T-cell (primary cell): ENCODE measurements at places on chromosomes 16 and 17.

DNA sequence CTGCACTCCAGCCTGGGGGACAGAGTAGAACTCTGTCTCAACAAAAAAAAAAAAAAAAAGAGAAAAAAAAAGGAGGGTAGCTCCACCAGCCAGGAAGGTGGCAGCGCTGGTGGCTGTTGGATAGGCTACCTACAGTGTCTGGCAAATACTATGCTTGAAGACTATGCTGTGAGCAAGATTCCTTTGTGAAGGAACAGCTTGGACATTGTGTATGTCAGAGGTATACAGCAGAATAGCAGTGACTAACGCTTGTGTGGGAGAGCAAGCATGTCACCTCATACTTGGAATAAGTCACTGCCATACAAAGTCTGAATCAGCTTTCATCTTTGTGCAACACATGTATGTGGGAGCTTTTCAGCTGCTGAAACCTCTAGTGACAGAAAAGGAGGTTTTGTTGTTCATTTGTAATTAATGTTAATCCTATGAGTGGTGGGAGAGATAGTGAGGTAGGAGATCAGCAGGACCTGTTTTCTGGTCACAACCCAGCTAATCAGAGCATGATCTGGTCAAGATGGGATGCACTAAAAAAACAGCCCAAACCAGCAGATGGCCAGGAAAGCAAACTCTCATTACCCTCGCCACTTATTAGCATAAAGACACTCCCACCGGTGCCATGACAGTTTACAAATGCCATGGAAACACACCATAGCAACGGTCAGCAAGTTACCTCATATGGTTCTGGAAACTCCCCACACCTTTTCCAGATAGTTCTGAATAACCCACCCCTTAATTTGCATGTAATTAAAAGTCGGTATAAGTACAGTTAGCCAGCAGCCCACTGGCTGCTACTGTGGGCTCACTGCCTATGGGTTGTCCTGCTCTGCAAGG is 6.8 kb upstream of the ITGAD start:
- H3K36me3 ChIP-seq, result no peaks in the 10 kb centered on the region
- DNase-seq, result no peak
- H3K4me1 ChIP-seq, result no peaks in the 10 kb centered on the region
- H3K27ac ChIP-seq, result no peak overlapping the region

- no peaks in the 10 kb centered on the region for H3K4me1 ChIP-seq
- no peak for DNase-seq
- H3K27me3 ChIP-seq, result peaks cover 2% of the 10 kb centered on the region
- H3K27ac ChIP-seq, result no peak overlapping the region
Measured at GRCh38 chr17:57755480-57756070, 10.5 kb upstream of the CCDC182 start.

- H3K27ac ChIP-seq, result no peak overlapping the region
- DNase-seq, result no peak
- no peaks in the 10 kb centered on the region for H3K27me3 ChIP-seq
- no peak overlapping the region for H3K4me3 ChIP-seq
Measured at GRCh38 chr17:19753051-19753509, 5.0 kb upstream of the ALDH3A1 start.

DNA sequence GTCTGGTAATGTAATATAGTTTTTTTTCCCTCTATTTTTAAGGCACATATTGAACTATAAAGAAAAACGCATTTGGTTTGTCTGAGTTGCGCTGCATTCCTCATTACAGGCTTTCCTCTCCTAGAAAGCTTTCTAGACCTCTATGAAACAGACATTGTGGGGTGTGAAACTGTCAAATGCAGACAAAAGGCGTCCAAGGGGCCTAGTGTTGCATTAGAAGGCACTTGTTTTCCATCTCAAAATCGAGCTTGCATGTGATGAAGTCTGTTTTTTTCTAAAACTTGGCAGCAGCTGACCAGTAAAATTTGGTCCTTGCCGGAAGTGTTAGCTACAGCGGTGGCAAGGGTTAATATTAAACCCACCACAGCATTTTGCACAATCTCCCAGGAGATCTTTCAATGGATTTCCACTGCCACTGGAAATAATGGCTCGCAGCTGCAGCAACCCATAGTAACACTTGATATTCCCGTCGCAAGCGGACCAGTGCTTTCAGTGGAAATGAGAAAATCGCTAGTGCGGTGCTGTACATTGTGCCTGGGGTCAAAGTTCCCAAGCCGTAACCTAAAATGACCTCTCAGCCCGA is 602.6 kb downstream of the KCNJ2 start:
- no peak overlapping the region for H3K4me3 ChIP-seq
- H3K27ac ChIP-seq, result no peak overlapping the region
- DNase-seq, result no peak
- H3K27me3 ChIP-seq, result no peaks in the 10 kb centered on the region

DNA sequence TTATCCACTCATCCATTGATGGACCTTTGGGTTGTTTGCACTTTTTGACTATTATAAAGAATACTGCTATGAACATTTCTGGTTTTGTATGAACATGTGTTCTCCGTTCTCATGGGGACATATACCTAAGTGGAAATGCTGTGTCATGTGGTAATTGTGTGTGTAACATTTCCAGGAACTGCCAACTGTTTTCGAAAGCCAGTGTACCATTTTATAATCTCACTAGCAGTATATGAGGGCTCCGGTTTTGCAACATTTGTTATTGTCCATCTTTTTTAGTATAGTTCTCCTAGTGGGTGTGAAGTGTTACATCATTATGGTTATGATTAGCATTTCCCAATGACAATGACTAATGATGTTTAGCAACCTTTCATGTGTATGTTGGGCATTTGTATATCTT is 5.1 kb upstream of the TRIM25 start:
- H3K4me1 ChIP-seq, result peaks cover 12% of the 10 kb centered on the region
- H3K4me3 ChIP-seq, result no peak overlapping the region
- H3K27me3 ChIP-seq, result no peaks in the 10 kb centered on the region
- no peak for DNase-seq

DNA sequence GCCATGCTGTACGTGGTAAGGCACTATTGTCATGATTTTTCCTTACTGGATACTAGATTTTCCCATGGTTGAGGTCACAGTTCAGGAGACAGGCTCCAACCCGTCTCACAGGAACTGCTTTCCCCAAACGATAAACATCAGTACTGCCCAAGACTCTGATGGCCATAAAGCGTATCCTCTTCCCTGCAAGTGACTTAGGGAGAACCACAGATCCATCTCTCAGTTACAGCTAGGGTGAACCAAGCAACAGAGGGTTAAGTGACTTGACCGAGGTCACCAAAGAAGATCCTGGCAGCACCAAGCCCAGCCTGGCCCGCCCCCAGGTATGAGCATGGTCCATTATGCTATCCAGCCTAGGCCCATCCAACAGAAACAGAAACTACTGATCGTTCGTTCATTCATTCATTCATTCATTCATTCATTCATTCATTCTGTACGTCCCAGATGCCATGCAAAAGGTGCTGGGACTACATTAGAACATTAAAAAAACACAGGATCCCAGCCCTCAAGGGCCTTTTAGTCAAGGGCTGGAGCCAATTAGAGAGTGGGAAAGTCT is 31.0 kb downstream of the MYH11 start:
- H3K4me1 ChIP-seq, result no peaks in the 10 kb centered on the region
- H3K4me3 ChIP-seq, result no peak overlapping the region
- no peaks in the 10 kb centered on the region for H3K36me3 ChIP-seq
- H3K27me3 ChIP-seq, result no peaks in the 10 kb centered on the region
- H3K27ac ChIP-seq, result no peak overlapping the region

DNA sequence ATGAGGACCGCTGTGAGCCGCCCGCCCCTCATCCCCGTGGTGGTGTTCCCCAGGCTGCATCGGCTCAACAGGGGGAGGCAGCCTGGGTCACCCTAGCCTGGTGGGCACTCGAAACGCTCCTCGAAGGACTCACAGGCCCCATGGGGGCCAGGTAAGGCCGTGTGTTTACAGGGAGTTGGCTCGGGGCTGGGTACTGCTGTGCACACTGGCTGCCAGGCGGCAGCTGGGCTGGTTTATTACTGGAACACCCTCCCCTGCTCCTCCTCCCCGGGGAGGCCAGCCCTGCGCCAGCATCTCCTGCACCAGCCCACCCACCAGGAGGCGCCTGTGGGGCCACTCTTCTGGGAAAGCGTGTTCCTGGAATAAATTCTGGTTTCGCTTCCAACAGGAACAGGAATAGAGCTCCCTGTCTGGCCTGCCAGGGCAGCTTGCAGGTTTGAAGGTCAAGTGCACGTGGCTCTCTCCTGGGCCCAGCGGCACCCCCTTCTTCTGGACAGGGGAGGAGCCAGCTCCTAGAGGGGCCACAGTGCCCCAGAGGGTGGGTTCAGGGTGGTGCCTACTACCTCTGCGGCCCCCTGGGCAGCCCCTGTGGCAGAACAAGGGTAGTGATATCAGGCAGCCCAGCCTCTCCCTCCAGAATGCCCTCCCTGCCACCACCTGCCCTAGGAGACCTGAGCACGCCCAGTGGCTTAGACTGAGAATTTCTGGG is 11.3 kb downstream of the MCRIP1 start:
- peaks cover 2% of the 10 kb centered on the region for H3K27me3 ChIP-seq
- H3K4me3 ChIP-seq, result no peak overlapping the region
- no peak for DNase-seq
- peaks cover 19% of the 10 kb centered on the region for H3K36me3 ChIP-seq
- H3K4me1 ChIP-seq, result no peaks in the 10 kb centered on the region

DNA sequence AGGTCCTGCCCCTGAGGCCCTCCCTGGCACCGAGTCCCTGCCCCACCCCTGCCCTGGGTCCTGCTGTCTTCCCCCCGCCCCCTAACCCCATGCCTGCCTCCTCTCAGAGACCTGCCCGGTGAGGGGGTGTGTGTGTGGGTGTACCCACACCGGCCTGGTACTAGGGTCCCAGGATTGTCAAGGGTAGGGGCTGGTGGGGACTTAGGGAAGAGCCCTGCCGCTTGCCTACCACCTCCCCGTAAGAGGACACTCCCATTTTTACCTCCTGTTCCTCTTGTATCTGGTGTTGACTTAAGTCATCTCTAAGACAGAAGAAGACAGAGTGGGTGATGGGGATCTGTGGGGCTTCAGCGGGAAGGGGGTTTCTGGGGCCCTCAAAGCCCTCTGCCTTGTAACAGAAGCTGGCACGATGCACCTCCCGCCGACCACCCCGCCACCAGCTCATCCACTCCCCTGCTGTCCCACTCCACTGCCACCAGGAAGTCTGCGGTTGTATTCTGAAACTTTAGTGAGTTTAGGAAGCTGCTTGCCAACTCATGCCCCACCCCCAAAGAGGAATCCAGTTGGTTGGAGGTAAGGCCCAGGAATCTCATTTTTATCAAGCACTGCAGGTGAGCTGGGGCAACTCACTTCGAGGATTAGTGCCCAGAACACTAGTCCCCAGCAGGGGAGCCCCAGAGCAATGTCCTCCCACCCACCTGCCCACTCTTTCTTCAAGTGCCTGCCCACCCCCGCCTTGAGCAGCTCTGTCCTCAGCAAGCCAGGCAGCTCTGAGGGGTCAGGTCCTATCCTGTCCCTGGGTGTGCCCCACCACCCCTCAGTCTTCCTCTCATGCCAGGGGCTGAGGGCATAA is 5.6 kb downstream of the SPATA32 start:
- no peak overlapping the region for H3K27ac ChIP-seq
- H3K4me3 ChIP-seq, result no peak overlapping the region
- H3K27me3 ChIP-seq, result no peaks in the 10 kb centered on the region
- peaks cover 7% of the 10 kb centered on the region for H3K36me3 ChIP-seq
- no peak for DNase-seq

GRCh38 chr17:17545984-17546383 is 45.5 kb downstream of the PEMT start:
- no peak for DNase-seq
- H3K36me3 ChIP-seq, result no peaks in the 10 kb centered on the region
- no peaks in the 10 kb centered on the region for H3K27me3 ChIP-seq
- H3K4me1 ChIP-seq, result no peaks in the 10 kb centered on the region

GRCh38 chr16:75798714-75799113 is 72.4 kb upstream of the CPHXL start:
- H3K27ac ChIP-seq, result no peak overlapping the region
- no peak overlapping the region for H3K4me3 ChIP-seq
- no peaks in the 10 kb centered on the region for H3K4me1 ChIP-seq
- H3K27me3 ChIP-seq, result no peaks in the 10 kb centered on the region
